CD4-positive, alpha-beta T cell treated with Interleukin-4 for 4 hours (primary cell): ENCODE measurements at places on chromosomes 7 and 10.

GRCh38 chr10:113300617-113301016 lies 252.2 kb upstream of the HABP2 start:
- DNase-seq: no peak

- DNase-seq: no peak
These were observed at the start of gene LMOD2 for GRCh38 chr7:123655614-123656013. LMOD2 (plus strand) TSS chr7:123655866; CDS start chr7:123655964, 98 bp downstream.

DNA sequence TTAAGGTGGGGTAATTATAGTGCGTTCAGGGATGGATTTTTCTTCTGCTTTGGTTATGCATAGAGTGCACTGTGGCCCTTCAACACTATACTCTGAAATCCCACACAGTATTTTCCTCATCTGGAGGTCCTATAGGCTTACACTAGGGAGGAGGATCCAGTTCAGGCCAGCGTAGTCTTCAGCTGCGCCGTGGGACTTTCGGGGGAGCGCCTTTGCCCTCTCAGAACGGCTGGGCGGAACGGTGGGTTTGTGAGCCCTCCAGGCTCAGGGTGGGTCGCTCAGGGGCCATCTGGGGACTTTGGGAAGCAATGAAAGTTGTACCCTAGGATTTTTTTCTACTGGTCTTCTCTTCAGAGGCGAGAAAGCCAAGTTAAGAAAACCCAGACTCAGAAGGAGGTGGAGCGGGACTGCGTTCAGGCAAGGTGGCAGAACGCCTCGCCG lies 652 bp upstream of the VPS26A start:
- peak; percentile 10 for DNase-seq

DNA sequence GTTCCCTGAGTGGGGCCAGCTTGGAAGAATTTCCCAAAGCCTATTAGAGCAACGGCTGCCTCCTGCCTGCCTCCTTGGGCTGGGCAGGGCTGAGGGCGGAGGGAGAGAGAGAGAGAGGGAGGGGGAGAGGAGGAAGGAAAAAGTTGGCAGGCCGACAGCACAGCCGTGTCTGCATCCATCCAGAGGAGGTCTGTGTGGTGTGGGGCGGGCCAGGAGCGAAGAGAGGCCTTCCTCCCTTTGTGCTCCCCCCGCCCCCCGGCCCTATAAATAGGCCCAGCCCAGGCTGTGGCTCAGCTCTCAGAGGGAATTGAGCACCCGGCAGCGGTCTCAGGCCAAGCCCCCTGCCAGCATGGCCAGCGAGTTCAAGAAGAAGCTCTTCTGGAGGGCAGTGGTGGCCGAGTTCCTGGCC lies at the start of gene AQP1:
Gene AQP1 (plus strand): TSS at position 293 of the 409 bp plus-strand sequence. CDS start 57 bp downstream, at position 350.
- no peak for DNase-seq

GRCh38 chr10:132305654-132306342 lies 2.0 kb downstream of the STK32C start:
- DNase-seq: no peak

DNA sequence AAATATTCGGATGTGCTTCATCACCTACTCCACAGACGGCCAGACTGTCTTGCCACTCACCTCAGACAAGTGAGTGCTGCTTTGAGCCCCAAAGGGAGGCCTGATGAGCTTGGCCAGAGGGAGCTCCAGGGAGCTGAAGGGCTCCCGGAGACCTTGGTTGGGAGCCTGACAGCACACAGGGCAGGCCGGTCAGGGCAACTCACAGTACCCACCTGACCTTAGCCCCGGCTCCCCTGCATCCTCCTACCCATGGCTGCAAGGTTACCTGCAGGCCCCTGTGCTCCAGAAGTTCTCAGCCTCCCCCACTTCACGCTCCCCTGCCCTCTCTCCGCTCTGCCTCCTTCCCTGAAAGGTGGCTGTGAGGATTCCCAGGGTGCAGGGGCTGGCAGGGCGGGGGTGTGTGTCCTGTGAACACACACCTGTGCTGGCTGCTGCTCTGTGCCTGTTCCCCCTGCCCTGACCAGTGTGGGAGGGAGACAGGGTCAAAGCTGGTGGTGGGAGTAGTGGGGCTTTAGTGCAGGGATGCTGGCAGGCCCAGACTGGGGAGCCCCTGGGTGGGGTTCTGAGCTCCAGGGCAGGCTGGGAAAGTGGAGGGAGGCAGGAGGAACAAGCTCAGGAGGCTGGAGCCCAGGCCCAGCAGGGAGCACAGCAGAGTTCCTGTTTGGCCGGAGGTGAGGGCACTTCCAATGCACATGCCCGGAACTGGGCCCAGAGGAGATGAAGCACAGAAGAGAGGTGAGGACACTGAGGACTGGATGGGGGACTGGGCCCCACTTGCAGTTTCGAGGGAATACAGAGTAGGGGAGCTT lies 7.2 kb downstream of the ANTXRL start:
- DNase-seq: no peak

- no peak for DNase-seq
These were observed 81.3 kb upstream of the CUX1 start for GRCh38 chr7:101736084-101736483.

DNA sequence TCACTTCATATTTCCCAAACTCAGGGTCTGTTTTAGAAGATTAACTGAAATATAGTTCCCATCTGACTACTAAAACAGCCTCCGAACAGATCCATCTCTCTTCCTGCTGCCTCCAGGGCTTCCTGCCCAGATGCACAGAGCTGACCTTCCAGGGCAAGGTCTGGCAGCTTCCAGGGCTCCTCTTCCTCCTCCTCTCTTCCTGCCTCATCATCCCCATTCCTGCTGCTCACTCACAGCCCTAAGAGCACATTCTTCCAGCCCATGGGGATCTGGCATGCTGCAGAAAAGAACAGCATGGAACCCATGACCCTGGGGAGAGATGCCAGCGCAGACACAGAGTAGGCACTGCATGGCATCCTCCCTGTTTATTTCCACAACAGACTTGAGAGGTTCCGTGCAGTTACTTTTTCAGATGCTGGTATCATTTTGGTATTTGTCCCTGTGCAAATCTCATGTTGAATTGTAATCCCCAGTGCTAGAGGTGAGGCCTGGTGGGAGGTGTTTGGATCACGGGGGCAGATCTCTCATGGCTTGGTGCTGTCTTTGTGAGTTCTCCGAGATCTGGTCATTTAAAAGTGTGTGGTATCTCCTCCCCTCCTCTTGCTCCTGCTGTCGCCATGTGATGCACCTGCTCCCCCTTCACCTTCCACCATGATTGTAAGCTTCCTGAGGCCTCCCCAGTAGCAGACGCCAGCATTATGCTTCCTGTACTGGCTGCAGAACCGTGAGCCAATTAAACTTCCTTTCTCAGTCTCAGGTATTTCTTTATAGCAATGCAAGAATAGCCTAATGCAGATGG lies 4.4 kb downstream of the PKD1L1 start:
- no peak for DNase-seq

DNA sequence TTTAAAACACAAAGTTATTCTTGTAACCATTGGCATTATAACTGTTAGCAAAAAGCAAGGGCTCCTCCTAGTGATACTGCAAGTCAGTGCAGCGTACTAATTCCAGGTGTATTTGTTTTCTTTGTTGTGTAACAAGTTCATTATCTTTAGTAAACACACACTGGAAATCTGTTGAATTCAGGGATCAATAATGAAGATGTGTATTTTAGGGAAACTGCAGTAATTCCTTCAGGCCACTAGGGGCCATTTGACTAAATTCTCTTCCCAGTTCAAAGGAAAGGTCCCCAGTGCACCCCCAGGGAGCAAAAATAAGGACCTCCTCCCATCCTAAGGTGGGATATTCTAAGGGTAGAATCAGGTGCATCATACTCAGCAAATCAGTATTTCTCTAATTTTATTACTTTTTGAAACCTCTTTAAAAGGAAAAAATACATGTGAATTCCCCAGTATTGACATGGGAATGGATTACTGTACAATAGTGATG lies 158.6 kb upstream of the LYZL1 start:
- no peak for DNase-seq

- no peak for DNase-seq
These were observed 76.1 kb upstream of the KCNMA1 start for GRCh38 chr10:77713521-77714280.

DNA sequence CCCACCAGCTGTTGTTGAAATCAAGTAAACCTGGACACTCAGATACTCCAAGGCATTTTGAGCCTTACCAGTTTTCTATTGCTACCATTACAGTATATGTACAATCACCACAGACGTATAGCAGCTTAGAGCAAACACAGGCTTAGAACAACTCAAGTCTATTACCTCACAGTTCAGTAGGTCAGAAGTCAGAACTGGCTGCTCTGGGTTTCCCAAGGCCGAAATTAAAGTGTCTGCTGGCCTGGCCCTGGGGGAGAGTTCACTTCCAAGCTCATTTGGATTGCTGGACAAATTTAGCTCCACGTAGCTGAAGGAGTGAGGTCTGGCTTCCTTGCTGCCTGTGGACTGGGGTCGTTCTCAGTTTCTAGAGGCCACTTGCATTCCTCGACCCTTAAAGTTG lies 260.1 kb upstream of the LRRN3 start:
- no peak for DNase-seq
